Fibroblast of skin of left quadriceps (primary cell): ENCODE measurements at places on chromosomes 3 and 15.

GRCh38 chr15:71707230-71708050 is 102.9 kb upstream of the NR2E3 start:
- no peak for DNase-seq

DNA sequence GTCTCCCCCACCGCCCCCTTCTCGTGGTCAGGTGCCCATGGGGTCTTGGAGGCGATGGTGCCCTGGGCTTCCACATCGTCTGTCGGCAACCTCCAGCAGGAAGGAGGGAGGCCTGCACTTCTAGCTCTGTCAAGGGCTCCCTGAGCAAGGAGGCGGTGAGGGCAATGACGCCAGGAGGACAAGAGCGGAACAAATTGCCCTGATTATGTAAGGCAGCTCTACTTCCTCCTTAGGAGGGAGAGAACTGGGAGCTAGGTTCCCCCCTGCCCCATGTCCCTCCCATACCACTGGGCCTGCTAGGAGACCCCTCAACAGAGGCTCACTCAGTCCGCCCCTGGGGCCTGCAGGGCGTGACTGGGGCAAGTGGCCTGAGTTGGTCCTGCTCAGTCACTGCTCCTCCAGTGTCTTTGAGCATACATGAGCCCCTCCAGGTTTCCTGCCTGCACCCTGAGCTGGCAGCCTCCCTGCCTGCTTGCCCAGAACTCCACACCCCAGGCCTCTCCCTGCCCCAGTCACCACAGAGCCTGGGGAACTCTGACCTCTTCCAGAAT is 56.1 kb downstream of the CACNA2D2 start:
- DNase-seq: no peak

GRCh38 chr3:66392966-66393332 is 107.9 kb downstream of the LRIG1 start:
- DNase-seq: no peak

GRCh38 chr3:178043084-178043483 is 493.2 kb upstream of the KCNMB2 start:
- DNase-seq: no peak

DNA sequence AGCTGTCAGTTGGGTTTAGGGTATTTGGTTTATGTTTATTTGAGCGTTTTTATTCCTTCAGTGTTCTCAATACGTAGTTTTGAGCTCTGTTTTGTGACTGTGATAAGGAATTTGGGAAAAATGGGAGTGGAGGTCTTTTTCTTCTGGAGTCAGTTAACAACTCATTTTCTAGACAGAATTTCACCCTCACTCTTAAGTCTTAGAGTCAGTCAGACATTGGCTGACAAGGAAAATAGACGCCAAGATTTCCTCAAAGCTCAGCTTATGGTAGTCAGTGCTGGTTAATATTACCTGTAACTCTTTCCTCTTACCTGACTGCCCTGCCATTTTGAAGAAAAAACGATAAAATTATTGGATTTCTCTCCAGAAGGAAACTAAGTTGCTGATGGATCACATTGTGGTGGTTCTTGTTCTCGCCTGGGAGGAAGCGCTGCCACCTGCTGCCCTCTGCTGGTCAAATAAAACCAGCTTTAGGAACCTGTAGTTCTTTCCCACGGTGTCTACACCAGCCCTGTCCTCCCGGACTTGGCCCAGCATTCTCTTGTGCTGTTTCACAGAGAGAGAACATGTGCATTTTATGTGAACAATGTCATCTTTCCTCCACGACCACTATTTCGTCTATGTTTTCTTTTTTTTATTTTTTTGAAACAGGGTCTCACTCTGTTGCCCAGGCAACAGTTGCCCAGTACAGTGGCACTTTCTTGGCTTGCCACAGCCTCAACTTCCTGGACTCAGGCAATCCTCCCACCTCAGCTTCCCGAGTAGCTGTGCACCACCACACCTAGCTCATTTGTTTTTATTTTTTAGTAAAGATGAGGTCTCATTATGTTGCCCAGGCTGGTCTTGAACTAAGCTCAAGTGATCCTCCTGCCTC is 41.4 kb upstream of the UMPS start:
- DNase-seq: peak; percentile 38
